ENCODE measurements at places on chromosomes 2 and 18.

DNA sequence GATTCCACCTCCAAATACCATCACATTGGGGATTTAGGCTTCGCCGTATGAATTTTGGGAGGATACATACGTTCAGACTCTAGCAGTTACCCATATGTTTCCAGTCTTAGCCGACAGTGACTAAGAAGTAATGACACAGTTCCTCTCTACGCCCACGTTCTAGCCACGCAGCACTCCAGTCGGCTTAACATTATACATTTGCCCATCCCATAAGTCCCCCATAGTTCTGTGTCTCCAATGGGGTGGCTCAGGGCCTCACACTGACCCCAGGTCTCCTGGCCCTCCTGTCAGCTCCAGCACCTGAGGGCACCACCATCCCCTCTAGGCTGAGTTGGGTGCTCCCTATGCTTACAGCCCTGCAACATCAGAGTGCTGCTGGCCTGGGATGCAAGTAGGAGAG, 18.4 kb upstream of the CNDP2 start:
- no peak for DNase-seq

DNA sequence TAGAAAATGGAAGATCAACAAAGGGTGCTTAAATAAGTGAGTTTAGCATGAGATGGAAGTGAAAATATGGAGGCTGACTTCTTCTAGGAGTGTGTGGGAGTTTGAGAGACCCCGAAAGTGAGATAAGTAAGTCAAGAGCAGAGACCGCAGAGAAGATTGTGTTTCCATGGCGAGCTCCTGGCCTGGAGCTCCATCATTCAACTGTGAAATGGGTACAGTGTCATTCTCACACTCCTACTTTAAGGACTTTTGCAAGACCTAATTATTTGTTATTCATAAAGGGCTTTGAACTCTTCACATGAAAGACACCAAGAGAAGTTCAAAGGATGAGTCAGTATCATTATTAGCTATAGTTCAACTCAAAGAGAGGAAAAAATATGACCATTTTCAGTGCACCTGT, 134.2 kb upstream of the PIK3C3 start:
- no peak for DNase-seq

DNA sequence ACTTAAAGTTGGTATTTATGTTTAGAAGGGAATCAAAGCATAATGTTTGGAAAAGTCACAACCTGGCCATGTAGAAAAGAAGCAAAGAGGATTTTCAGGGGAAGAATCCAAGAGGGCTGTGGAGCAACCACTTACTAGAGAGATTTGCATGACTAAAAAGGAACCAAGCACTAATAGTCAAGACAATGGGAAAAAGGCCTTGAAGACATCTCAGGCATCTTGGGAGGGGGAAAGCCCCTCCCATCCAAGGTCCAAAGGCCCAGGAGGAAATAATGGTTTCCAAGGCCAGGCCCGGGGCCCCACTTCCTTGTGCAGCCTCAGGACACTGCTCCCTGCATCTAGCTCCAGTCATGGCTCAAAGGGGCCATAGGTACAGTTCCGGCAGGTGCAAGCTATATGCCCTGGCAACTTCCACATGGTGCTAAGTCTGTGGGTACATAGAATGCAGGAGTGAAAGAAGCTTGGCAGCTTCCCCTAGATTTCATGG, 128.1 kb downstream of the EIPR1 start:
- DNase-seq = no peak

DNA sequence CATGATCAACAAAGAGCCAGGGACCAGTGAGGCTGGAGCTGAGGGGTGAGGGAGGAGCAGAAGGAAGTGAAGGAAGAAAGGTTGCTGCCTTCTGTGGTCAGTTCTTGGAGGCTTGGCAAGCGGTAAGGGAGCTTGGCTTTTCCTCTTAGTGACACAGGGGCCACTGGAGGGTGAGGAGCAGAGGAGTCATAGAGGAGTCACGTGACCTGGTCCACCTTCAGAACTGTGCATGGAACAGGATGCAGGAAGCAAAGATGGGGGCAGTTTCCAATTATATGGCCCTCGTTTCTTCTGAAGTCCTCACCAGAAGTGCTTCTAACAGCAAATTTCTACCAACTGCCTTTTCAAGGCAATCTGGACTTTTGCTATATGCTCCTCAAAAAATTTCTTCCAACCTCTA, 326.9 kb upstream of the SMIM21 start:
- no peak for DNase-seq

DNA sequence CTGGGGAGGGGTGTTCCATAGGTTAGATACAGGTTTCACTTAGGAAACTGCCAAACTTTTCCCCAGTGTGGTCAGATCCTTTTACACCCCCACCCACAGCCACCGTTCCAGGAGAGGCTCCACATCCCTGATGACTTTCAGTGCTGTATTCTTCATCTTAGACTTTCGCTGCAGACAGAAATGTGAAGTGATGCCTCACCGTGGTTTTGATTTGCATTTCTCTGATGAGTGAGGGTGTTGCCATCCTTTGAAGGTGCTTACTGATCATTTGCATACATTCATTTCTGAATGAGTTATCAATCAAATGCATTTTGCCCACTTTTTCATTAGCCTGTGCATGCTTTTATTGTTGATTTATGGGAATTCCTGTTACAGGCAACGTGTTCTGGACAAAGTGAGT, 14.9 kb downstream of the COPS9 start:
- no peak for DNase-seq

DNA sequence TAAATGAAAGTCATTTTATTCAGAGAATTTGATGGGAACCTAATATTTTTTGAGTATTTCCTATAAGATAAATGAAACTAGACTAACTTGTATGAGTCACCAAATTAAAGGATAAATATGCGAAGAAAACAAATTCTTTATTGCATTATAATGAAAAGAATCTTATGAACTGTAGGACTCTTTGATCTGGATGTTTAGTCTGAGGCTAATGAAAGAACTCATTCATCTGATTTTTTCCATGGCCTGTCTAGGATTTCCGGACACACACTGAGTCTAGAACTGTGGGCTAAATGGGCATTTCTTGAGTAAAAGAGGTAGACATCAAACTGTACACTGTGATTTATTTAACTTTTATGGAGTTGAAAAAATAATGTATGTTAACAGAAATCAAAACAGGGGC, 43.0 kb downstream of the ZNF519 start:
- no peak for DNase-seq

DNA sequence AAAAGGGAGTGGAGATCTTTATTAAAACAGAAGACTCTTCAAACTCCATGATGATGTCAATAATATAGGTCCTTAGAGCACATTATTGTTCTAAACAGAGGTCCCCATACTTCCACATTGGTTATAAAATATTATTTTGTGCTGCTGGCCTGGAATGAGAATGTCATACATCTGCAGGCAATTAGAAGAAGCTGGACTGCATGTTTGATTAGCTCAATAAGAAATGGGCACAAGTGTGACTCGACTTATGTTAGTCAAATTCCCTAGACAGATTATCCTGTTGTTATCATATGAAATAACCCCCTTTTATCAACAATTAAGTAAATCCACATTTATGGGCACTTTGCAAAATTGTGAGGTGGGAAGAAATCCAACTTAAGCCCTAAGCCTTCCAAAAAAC, 8.8 kb downstream of the EFEMP1 start:
- no peak for DNase-seq

GRCh38 chr2:232348936-232349335, 29.6 kb upstream of the ALPP start:
- DNase-seq = no peak

GRCh38 chr2:144330951-144331673, 188.8 kb downstream of the ZEB2 start:
- DNase-seq = no peak

GRCh38 chr18:11654736-11655605, 34.1 kb upstream of the GNAL start:
- peak; percentile 6 for DNase-seq

DNA sequence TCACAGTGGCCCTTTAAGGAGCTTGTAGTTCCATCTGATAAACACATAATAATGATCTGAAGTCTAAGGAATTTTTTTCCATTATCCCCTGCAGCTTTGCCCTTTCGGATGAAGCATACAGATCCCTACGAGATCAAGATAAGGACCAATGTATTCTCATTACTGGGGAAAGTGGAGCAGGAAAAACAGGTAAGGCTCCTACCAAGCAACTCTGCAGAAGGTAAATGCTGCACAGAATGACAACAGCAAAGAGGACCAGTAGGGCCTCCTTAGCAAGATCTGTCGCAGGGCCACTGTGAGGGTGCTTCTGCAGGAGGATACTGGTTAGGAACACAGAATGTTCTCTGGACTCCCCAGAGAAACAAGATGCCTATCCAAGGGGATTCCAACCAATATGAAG, 84.6 kb downstream of the MYO1B start:
- no peak for DNase-seq

GRCh38 chr2:227703961-227704360, 13.9 kb downstream of the SLC19A3 start:
- no peak for DNase-seq

DNA sequence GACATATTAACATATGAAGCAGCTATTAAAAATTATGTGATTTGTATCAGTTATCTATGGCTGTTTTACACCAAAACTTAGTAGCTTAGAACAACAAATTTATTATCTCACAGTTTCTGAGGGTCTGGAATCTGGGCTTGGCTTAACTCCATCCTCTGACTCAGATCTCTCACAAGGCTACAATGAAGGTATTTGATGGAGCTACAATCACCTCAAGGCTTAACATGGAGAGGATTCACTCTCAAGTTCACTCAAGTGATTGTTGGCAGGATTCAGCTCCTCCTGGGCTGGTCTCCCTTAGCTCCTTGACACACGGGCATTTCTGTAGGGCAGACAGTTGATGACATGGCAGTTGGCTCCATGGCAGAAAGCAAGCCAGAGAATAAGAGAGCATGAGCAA, 133.0 kb upstream of the SLC14A2 start:
- no peak for DNase-seq

- DNase-seq = no peak
Observed at GRCh38 chr2:82256288-82256687, 1951.7 kb upstream of the LRRTM1 start.

- DNase-seq = no peak
Observed at GRCh38 chr2:228268756-228269155, 87.3 kb upstream of the SPHKAP start.

DNA sequence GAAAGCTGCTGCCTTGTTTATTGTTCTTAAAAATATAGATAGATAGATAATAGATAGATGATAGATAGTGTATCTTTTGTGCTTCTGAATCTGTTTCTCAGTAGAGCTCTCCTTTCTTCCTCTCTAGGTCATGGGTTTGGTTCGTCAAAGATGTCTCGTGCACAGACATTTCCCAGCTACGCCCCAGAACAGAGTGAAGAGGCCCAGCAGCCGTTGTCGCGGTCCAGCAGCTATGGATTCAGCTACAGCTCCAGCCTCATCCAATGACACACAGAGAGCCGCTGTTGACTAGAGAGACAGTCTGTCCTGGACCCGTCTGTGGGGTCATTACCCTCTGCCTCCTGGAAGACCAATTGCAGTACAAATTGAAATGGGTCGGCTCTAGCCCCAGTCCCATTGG, 106.6 kb downstream of the CD226 start:
- DNase-seq = no peak

DNA sequence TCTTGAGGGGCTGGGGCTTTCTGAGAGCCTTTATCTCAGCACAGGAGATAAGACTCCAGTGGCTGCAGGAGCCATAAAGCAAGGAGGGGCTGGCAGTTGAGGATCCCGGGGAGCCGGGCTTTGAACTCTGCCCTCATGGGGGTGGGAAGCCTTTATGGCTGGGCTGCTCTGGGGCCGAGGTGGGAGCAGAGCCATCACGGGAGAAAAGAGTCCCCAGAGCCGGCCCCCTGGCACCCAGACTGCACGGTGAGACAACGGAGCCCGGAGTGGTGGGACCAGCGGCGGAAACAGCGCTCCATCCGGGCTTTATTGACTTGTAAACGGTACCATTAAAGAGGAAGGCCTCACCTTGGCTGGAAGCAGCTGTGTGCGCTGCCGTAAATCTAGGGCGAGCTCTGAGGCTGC, 162.6 kb downstream of the MYCN start:
- DNase-seq = no peak

DNA sequence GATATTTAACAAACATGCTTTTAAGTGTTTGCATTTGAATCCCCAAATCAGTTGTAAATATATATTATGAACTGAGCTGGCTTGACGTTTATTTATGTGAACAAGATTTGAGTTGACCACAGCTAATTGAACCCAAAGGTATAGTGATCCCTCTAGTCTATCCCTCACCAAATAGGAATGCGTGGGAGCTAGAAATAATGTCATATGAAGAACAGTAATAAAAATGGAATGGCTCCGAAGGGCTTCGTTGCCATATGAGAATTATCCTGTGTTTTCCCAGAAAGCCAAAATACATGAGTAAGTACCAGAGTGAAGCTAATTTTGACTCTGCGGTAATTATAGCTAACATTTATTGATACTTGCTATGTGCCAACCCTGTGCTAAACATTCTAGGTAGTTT, 142.7 kb downstream of the ADCYAP1 start:
- DNase-seq = no peak

DNA sequence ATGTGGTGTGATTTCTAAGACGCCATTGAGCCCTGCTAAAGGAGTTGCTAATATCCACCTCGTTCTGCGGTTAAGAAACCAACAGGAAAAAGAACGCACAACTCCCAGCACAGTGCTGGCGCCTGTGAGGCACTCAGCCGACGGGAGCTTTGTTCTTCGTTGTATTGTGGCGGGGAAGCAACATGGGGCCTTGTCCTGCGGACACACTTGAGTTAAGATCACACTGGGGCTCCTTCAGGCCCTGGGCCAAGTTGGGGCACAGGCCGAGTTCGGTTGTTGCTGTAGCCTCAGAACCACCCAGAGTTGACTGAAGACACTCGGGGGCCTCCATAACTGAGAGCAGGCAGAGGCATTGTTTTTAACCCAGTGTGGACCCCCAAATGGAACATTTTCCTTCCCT, 30.6 kb upstream of the CD8A start:
- DNase-seq = no peak

DNA sequence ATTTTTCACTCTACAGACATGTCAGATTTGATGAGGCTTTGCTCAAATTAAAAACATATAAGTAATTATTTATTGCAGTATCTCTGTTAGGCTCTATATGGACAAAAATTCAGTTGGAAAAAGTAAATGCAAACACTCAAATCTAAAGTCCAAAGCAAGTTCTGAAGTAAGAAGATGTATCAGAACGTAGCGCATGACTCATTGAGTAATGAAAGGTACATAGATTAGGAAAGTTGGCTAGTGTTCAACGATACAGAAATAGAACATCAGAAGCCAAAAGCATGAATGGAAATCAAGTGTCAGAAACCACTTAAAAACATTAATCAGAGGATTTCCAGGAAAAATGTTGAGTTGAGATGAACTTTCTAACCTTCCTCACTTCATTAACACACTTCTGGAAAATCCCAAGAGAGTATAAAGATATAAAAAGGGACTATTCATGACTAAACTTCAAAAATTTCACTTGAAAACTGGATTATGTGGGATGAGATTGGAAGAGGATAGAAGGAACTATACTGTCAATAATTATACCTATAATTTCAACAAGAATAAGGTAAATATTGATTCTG, 494.1 kb downstream of the LRRTM4 start:
- no peak for DNase-seq

DNA sequence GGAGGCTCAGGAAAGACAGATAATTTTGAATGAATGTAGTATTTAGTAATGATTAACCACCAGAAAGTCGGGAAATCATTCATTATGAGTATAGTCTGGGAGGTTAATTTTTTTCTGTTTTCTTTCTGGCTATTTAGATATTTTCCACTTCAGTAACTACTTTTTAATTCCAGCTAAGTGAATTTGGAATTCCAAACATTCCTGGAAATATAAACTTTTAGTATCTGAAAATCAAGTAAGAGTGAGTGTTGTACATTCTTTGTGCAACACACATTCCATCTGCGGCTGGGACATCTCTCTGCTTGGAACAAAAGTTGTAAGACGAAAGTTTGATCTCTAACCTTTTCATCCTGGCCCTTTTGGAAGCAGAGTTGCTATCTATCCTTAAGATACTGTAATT, 275.7 kb upstream of the SPRED2 start:
- no peak for DNase-seq
